Nephron progenitor cell (in vitro differentiated cells): ENCODE measurements at places on chromosomes 16 and 17.

DNA sequence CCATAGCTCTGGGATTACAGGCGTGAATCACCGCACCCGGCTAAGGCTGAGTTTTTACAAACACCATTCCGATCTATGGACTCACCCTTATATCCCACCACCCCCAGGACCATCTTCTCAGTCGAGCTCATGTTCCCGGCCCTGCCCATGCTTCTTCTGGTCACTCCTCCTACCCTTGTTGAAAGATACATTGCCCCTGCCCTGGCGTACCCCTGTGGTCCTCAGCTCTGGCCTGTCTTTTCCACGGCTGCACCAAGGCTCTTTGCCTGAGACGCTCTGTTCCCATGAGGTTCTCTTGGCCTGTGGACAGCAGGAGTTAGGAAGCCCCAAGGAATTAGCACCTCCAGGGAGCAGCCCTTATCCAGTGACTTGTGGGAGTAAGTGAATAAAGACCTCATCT is 379.4 kb upstream of the TNRC6C start:
- no peak for DNase-seq

GRCh38 chr16:81465375-81465943 is 20.9 kb downstream of the CMIP start:
- DNase-seq = no peak

- DNase-seq = no peak
Observed at GRCh38 chr17:17205368-17206123, 587 bp downstream of the PLD6 start.

GRCh38 chr17:35254107-35254773 is 11.4 kb downstream of the SLFN5 start:
- DNase-seq = no peak

GRCh38 chr17:60901242-60901641 is 223.6 kb downstream of the BCAS3 start:
- DNase-seq = no peak

GRCh38 chr16:22337849-22338635 is 36.4 kb downstream of the CDR2 start:
- DNase-seq = no peak

DNA sequence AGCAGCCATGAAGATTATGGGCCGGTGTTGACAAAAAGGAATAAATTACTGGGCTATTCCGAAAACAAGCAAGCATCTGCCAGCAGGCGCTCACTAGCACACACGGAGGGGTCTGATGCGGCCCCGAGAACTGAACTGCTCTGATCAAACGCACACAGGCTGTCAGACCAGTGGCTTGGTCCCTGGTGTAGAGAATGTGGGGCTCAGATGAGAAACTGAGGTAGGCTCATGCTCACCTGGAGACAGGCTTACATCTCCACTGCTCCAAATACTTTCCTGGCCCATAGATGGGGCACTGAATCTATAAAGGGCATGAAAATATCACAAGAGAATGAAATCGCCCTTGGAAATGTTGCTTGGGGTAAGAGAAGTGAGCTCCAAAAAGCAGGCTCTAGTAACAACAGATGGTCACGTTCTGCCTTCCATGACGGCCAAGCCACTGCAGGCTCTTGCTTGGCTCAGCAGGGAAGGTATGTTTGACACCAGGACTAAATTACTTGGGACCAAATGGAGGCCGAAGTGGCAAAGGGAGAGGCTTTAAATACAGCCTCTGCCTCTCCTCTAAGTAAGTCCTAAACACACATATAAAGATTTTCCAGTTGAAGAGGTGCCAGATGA is 5.4 kb downstream of the ABR start:
- no peak for DNase-seq

DNA sequence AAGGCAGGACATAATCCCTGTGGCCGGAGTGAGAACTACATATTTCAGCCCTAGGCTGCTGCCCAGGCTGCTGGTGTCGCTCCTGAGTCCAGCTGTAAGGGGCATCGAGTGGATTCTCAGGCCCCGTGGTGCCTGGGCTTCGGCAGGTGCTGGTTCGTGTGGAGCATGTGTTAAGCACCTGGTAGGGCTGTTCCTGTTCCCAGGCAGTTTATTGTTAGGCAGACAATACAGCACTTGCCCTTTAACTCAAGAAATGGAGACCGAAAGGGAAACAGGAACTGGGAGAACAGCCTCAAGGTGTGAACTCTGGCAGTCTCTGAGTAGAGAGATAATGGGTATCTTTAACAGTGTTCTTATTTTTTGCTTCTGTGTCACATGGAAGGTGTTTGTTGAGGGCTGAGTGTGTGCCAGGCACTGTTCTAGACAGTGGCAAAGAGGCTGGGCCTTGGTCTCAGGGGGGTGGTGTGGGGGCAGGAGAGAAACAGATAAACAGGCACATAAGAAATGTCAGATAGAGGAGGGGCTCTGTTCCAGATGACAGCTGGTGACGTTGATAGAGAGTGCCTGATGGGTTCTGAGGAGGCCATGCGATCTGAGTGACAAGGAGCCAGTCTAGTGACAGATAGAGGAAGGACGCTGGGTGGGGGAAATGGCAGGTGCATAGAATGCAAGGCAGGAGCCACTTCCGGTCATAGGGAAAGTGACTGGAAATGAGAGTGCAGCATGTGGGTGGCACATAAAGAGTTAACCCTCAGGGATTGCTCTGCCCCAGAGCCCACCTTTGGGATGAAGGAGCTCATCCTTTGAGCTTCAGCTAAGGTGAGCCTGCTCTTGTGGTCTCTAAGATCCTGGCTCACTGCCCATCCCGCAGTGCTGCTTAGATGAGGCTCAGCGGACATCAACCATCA is 33.8 kb downstream of the EPN2 start:
- no peak for DNase-seq

- no peak for DNase-seq
Observed at GRCh38 chr17:59547131-59547915, 18.1 kb upstream of the DHX40 start.

DNA sequence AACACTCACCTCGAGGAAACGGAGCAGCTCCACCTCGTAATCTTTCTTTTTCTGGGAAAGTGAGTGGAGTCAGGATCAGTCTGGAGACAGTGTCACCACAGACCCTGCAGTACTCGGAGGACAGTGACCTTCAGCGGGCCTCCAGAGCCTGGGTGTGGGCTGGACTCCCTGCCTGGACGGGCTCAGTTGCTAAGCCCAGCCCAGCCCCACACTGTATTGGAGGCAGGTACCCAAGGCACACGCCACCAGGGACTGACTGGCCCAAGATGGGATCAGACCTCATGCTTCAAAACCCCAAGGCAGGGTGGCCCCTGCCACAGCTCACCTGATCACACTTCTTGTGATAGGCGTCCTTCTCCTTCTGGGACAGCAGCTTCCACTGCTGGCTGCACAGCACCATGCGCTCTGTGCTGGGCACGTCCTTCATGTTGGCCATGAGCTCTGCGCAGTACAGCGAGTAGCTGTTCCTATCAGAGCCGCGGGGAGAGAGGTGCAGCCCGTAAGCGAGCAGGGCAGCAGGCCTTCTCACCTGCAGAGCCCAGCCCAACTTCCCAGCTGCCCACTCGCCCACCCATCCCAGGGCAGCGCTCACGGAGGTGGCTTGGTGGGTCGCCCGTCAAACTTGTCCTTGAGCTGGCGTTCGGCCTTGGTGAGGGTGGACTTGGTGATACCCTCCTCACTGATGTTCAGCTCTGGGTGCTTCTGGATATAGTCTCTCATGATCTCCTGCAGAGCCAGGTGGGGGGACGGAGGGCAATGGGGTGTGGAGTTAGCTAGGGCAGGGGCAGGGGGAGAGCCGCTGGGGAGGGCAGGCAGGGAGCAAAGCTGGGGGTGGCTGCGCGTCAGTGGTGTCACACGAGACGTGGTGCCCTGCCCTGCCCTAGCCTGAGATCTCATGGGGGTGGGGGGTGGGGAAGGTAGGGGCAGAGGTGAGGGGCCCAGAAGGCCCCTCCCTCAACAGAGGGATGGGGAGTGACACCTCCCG is 7.9 kb downstream of the UBTF start:
- no peak for DNase-seq

- DNase-seq = no peak
Observed at GRCh38 chr17:29766796-29767327, 144.2 kb upstream of the CORO6 start.

DNA sequence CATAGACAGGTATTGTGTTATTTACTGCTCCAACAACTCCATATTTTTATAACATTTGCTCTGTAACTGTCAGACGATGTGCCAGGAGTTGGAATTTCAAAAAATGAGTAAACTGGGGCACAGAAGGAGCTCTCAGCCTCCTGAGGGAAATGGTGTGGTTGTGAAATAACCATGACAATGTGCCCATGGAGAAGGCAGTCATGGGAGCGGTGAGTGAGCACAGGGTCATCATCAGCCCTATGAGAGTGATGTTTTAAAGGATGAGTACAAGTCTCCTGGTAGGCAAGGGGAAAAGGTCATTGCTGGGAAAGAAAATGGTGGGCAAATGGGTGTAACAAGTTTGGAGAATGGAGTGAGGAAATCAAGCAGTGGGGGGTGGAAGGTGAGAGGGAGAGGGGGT is 115.0 kb upstream of the SEC14L1 start:
- DNase-seq = no peak

DNA sequence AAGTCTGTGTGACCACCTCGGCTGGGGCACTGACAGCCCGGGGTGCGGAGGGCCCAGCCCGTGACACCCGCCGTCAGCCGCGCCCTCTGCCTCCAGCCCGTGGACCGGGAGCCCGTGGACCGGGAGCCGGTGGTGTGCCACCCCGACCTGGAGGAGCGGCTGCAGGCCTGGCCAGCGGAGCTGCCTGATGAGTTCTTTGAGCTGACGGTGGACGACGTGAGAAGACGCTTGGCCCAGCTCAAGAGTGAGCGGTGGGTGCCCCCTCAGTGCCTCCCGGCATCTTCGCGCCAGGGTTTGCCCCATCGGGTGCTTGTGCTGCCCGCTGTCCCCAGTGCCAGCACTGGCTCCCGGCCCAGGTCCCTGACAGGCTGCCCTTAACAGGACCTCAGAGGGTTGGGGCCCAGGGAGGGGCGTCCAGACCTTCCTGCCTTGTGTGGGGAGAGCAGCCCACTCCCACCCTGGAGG is 13.7 kb downstream of the CENPX start:
- no peak for DNase-seq

DNA sequence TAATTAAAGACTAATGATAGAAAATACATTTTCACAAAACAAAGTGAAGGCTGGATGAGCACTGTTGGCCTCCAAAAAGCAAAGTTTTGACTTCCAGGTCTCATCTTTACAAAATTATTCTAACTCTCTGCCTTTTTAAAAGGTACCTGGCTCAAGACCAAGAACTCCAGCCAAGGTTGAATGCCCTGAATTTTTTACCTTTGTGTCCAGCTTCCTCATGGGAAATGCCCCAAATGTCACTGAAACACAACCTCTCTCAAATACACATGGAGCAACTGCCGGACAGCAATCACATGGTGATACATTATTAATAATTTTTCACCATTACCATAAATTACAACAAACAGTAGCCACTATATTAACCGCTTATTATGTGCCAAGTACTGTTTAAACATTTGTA is 32.2 kb downstream of the ADAMTS18 start:
- no peak for DNase-seq

GRCh38 chr16:79668502-79668901 is 68.0 kb upstream of the MAF start:
- DNase-seq = no peak

GRCh38 chr17:50765454-50766221 is 1.7 kb downstream of the ANKRD40CL start:
- DNase-seq = no peak

DNA sequence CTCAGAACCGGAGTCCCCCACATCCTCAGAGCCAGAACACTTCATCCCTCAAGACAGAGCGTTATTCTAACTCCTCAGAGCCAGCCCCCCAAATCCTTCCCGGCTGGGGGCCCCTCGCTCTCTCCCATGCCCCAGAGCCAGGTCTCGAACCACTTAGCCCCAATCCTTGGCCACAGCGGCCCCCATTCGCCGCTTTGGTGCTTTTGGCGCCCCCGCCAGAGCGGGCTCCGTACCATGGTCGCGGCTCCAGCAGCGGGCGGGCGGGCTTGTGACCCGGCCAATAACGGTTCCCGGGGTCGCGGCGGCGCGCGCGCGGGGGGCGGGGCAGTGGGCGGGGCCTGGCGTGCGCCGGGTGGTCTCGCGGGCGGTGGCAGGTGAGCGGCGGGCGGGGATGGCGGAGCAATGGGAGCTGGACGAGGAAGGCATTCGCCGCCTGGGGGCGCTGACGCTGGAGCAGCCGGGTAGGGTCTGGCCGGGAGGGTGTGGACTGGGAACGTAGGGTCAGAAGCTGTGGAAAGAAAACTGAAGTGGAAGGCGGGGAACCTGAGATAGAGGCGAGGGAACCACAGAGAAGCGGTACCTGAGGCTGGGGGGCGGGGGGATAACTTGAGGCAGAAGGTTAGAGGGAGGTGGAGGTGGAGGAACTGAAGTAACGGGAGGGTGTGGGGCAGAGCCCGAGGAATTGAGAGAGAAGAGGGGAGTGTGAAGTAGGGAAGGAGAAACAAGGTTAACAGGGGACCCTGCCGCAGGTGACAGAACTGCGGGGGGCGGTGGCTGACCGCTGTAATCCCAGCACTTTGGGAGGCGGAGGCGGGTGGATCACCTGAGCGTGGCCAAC is at the start of the genes KCTD19 and LRRC36:
Gene KCTD19 (minus strand): TSS at position 270 of the 838 bp plus-strand sequence. CDS start 34 bp downstream, at position 236.
Gene LRRC36 (plus strand): TSS at position 344 of the 838 bp plus-strand sequence. CDS start 48 bp downstream, at position 392.
- peak; percentile 96 for DNase-seq

DNA sequence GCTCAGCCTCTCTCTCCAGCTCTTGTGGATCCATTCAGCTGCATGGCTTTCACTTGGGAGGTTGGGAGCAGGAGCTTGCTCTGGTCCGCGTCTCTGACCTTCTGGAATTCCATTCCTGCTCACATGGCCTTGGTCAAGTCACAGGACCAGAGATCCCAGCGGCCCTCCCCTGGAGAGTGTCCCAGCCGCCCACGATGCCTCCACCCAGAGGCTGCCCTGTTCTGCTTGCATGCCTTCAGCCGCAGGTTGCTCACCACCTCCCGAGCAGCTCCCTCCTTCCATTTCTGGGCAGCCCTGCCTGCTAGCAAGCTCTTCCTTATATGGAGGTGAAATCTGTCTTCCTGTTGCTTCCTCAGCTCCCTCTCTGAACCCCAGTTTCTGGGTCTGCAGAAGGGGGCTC is 32.6 kb downstream of the RAI1 start:
- DNase-seq = no peak

DNA sequence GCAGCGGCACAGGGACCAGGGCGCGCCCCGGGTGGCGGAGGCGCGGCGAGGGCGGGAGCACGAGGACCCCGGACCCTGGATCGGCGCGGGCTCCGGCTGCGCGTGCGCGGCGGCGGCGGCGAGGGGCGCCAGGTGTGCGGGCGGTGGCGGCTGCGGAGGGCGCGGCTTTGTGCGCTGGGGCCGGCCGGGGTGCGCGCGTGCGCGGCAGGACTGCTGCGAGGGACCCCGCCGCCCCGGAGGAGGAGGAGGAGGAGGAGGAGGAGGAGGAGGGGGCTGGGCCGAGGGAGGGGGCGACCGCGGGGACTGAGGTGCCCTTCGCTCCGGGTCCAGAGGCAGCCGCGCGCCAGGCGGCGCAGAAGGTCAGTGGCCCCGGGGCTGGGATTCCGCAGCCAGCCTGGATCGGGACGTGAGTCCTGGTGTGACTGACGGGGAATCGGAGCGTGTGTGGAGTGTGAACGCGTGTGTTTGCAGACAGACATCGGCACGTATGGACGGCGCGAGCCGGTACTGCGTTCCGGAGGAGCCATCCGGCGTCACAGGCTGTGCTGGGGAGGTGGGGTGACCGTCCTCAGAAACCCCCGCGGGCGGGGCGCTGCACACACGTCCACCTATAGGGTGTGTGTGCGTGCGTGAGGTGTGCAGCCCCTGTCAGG is 19.5 kb upstream of the RAP1GAP2 start:
- peak; percentile 82 for DNase-seq
